ENCODE measurements at places on chromosomes 4 and X. TPM values are rescaled to one million over a fixed set of nuclear protein-coding genes. Genes with fewer than 3 reads are reported as not detected.

DNA sequence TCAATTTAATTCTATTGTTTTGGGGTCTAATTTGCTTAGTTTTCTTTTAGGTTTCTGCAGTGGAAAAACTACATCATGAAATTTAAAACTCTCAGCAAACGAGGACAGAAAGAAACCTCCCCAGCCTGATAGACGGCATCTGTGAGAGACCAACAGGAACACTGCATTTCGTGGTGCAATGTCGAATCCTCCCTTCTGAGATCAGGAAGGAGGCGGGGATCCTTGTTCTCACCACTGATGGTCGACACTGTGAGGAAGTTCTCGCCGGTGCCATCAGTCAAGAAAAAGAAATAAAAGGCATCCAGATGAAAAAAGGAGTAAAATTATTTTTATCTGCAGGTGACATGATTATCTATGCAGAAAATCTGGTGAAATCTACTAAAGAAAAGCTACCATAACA, 16.5 kb downstream of the GAK start:
- H3K36me3 ChIP-seq = peaks cover 37% of the 10 kb centered on the region
- no peak for DNase-seq
- H3K27ac ChIP-seq = no peak overlapping the region
- H3K4me3 ChIP-seq = peak overlapping the region; percentile 30

- H3K4me1 ChIP-seq = peaks cover 3% of the 10 kb centered on the region
- no peak for DNase-seq
- no peaks in the 10 kb centered on the region for H3K36me3 ChIP-seq
Measured at GRCh38 chr4:16835597-16836247, 62.7 kb downstream of the LDB2 start.

GRCh38 chr4:143285696-143286437, 50.8 kb upstream of the GAB1 start:
- no peaks in the 10 kb centered on the region for H3K27me3 ChIP-seq
- no peaks in the 10 kb centered on the region for H3K4me1 ChIP-seq
- no peak overlapping the region for H3K27ac ChIP-seq
- H3K4me3 ChIP-seq = no peak overlapping the region
- H3K36me3 ChIP-seq = no peaks in the 10 kb centered on the region

GRCh38 chrX:135389717-135390116, 32.0 kb upstream of the SMIM10L2A start:
- H3K4me1 ChIP-seq = peaks cover 22% of the 10 kb centered on the region
- peak overlapping the region; percentile 21 for H3K27ac ChIP-seq
- no peak overlapping the region for H3K4me3 ChIP-seq
- H3K27me3 ChIP-seq = peaks cover 2% of the 10 kb centered on the region

DNA sequence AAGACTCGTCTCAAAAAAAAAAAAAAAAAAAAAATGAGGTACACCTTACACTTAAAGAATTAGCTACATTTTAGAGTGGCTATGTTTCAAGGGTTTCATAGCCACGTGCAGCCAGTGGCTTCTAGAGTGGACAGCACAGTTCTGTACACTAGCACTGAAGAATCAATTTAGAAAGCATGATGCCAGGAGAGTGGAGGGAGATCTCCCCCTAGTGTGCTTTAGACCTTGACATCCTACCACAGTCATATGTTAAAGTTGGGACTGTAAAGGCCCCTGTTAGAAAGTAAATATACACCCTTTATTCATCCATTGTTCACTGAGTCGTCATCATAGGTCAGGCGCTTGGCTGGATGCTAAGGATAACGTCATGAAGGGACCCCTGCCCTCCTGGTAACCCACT, 179.4 kb downstream of the QDPR start:
- H3K27me3 ChIP-seq = peaks cover 2% of the 10 kb centered on the region
- peaks cover 40% of the 10 kb centered on the region for H3K4me1 ChIP-seq
- no peaks in the 10 kb centered on the region for H3K36me3 ChIP-seq

DNA sequence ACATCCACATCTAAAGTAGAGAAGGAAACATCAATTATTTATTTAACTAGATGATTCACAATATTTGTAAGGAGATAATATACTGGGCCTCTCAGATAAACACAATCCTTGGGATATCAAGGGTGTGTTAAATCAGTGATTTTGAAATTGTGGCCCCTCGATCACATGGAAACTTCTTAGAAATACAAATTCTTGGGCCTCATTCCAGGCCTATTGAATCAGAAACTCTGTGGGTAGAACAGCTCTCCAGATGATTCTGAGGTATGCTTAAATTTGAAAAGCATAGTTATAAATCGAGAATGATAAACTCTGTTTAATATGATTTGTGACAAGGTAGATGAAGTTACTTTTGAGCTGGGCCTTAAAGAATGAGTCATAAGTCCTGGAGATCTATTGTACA, 64.3 kb upstream of the GPR174 start:
- no peak overlapping the region for H3K4me3 ChIP-seq
- no peak for DNase-seq
- no peak overlapping the region for H3K27ac ChIP-seq
- H3K27me3 ChIP-seq = no peaks in the 10 kb centered on the region
- H3K4me1 ChIP-seq = peaks cover 19% of the 10 kb centered on the region
- H3K36me3 ChIP-seq = peaks cover 3% of the 10 kb centered on the region

- no peaks in the 10 kb centered on the region for H3K4me1 ChIP-seq
- no peaks in the 10 kb centered on the region for H3K36me3 ChIP-seq
- DNase-seq = no peak
- H3K27me3 ChIP-seq = peaks cover 2% of the 10 kb centered on the region
- H3K4me3 ChIP-seq = no peak overlapping the region
Measured at GRCh38 chr4:152176627-152177214, 359.2 kb downstream of the FBXW7 start.

DNA sequence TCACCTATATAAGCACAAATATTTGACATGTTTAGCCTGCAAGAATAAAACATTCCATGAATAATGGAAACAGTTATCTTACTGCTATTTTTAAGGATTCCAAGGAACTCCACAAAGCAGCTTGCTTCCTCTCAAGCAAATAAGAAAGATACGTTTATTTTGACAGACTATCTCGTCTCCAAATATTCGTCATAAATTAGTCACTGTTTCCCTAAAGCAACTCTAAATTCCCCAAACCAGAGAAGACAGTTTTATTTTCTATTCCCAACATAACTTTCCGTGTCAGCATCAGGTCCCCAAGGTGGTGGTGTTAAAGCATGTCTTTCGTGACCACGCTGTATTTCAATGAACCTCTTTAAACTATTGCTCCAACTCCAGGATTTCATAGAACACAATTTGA, 24.3 kb upstream of the DKK2 start:
- H3K4me3 ChIP-seq = no peak overlapping the region
- no peaks in the 10 kb centered on the region for H3K4me1 ChIP-seq
- H3K27me3 ChIP-seq = no peaks in the 10 kb centered on the region
- no peak for DNase-seq

- peaks cover 13% of the 10 kb centered on the region for H3K27me3 ChIP-seq
- no peak for DNase-seq
- H3K4me1 ChIP-seq = peaks cover 14% of the 10 kb centered on the region
- peaks cover 6% of the 10 kb centered on the region for H3K36me3 ChIP-seq
Measured at GRCh38 chrX:20267607-20267930, 860 bp upstream of the RPS6KA3 start.

DNA sequence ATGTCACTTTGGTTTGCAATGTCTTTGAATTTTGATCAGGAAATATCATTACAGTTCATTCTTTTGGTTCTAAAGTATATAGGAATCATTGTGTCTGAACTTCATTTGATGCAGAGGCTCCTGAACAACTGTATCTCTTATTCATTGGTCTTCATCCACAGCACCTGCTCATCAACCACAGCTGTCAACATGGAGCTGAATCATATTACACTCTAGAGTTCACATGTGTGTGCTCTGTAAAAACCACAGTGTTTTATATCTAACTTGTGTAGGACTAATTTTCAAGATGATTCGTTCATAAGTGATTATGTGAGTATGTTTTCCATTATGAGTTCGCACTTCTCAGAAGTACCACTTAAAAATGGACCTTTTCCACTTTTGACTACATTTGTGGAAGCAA, 643.3 kb upstream of the FAM241A start:
- no peaks in the 10 kb centered on the region for H3K36me3 ChIP-seq
- no peaks in the 10 kb centered on the region for H3K4me1 ChIP-seq
- no peak overlapping the region for H3K4me3 ChIP-seq
- H3K27ac ChIP-seq = no peak overlapping the region
- no peak for DNase-seq
- H3K27me3 ChIP-seq = no peaks in the 10 kb centered on the region

Gene RASSF6
- total RNA-seq = not detected

Gene ETDB
- not detected for total RNA-seq

Gene DGKK
- total RNA-seq = not detected

Gene PARM1
- not detected for total RNA-seq

Gene RHOXF2
- not detected for total RNA-seq

Gene MAGEA1
- total RNA-seq = not detected

Gene SLC9B1
- 0.28 TPM for total RNA-seq

Gene STK26
- total RNA-seq = 108 TPM

Gene DDIT4L
- 3.3 TPM for total RNA-seq

Gene LRP2BP
- total RNA-seq = 0.55 TPM

Gene GRIA3
- not detected for total RNA-seq
